ENCODE measurements at places on chromosomes 4 and X.

GRCh38 chrX:56618323-56618722, 54.9 kb downstream of the UBQLN2 start:
- DNase-seq: no peak

- no peak for DNase-seq
Measured at GRCh38 chrX:9619133-9619532, 146.5 kb downstream of the GPR143 start.

GRCh38 chr4:147057611-147058190, 112.0 kb upstream of the TTC29 start:
- no peak for DNase-seq

- no peak for DNase-seq
Measured at GRCh38 chrX:129600981-129601424, 53.8 kb downstream of the APLN start.

GRCh38 chrX:23668335-23668734, 1.0 kb downstream of the PRDX4 start:
- DNase-seq: no peak

- DNase-seq: no peak
Measured at GRCh38 chrX:47595716-47596251, 13.5 kb downstream of the TIMP1 start.

GRCh38 chrX:134375691-134376090, 84.3 kb upstream of the HPRT1 start:
- no peak for DNase-seq

DNA sequence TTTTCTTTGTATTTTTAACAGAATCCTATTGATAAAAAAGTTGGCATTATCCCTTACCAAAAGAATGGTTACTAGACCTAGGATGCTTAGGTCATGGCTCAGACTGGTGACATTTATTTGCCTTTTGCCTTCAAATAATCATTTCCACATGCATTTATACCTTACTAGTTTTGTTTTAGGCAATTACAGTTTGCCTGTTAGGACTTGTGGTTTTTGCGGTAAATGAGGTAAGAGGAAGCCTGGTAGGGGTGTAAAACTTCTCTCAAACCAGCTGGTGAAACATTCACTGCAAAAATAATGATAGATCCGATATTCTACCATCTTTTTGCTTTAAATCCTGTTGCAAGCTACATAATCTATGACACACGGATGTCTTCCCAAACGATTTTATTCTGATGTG, 12.1 kb downstream of the LAMP2 start:
- DNase-seq: no peak

DNA sequence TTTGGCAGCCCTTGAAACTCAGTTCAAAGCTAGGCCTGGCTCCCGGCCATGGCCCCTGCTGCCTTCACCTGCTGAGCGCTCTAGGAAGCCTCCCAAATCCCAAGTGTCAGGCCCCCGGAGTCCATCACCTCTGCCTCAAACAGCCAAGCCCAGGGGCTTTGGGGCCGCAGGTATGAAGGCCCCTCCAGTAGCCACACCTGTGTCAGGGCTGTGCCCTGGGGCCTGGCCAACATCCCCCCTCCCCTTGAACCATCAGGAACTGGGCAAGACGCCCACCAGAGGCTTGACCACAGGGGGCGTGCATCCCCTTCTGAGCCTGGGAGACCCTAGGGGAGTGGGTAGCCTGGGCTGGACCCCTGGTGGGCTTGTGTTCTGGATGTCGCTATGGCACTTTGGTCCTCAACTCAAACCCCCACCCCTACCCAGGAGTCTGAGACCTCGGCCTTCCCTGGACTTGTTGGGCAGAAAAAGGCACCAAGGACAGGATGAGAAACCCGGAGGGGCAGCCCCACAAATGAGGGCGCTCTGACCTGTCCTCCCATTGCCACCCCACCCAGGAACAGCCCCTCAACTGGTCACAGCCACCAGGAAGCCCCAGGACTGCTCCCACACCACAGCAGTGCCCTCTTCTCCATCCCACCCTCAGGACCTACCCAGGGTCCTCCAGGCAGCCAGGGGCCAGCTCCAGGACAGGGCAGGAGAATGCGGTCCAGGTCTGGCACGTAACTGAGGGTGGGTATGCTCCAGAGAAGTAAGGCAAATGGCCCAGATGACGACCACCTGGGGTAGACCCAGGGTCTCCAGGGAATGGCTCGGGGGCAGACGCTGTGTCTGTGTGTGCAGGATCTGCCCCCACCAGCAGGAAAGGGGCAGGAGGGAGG, 4.2 kb upstream of the SLBP start:
- DNase-seq: no peak

- no peak for DNase-seq
Measured at GRCh38 chr4:72938516-72938915, 131.0 kb downstream of the COX18 start.

GRCh38 chrX:9383655-9384054, 81.2 kb upstream of the TBL1X start:
- DNase-seq: no peak

- DNase-seq: no peak
Measured at GRCh38 chr4:184669251-184669650, 19.7 kb downstream of the PRIMPOL start.

- no peak for DNase-seq
Measured at GRCh38 chr4:145884775-145885174, 53.8 kb downstream of the ZNF827 start.

DNA sequence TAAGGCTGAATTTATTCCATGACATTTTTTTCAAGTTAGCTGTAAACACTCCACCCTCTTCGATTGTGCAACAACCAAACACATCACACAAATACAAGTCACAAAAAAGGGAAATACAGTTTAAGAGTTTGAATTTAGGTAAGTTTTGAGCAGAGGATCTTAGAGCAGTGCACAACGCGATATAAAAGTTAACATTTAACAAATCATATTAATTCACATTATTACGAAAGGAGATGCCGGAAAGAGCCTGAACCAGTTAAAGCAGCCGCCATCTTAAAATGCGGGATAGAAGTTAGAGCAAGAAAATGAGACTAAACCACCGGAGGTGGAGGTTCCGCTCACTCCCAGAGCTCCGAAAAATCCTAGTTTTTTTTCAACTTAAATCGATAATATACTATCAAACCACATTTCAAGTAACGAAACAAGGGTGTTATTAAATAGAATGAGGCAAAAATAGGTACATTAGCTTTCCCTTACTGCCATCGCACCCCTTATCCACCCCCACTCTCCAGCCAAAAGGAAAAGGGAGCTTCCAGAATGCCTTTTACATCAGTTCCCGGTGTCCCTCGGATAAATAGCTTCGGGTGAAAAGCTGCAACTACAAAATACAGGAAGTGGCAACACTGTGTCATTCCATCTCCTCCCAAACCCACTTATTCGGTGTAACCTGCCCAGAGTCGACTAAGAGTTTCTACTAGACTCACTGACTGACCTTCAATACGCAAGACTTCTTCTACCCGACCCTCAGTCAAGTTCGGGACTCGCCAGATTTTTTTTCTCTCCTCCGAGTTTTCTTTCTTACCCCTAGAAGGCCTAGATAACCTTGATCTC, 1.9 kb downstream of the UBE2D3 start:
- DNase-seq: peak; percentile 62

GRCh38 chr4:7593646-7594412, 159.1 kb upstream of the PSAPL1 start:
- DNase-seq: no peak

DNA sequence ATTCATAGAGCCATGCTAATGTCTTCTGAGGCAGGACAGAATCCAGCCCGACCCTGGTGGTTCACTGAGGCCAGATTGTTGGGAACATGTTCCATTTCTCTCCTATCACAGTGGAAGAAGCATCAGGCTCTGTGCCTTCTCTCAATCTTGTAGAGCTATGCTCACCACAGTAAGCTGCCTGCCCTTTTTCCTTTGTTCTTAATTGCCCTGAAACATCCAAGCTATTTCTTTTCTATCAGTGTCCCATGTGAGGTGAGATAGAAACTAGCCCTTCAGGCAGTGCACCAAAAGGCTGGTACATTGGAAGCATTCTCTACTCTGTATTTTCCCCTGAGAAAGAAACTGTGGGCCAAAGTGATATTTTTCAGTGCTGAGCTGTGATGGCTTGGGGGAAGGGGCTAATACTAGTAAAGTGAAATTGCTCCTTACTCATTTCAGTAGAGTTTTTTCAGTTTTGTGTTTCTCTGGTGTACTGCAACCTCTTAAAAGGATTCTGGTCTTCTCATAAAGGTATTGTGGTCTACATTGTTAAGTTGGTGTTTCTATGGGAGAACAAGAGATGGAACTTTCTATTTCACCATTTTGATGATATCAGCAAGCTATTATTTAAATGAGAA, 611.2 kb downstream of the RPA4 start:
- no peak for DNase-seq

DNA sequence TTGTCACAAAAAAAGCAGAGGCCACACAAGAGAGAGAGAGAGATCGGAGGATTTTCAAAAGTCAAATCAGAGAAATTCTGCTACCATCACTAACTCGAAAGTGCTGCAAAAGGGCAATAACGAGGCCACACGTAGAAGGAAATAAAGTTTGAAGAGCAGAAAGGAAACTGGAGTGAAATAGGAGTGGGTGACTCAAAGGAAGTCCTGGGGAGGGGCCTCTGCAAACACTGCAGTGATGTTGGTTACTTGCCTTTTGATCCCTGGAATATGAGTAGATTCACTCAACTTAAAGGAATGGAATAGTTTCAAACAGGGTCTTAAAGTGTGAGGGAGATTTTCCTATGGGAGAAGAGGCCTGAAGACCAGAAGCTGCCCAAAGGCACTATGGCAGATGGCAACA, 663.4 kb upstream of the LCORL start:
- no peak for DNase-seq

DNA sequence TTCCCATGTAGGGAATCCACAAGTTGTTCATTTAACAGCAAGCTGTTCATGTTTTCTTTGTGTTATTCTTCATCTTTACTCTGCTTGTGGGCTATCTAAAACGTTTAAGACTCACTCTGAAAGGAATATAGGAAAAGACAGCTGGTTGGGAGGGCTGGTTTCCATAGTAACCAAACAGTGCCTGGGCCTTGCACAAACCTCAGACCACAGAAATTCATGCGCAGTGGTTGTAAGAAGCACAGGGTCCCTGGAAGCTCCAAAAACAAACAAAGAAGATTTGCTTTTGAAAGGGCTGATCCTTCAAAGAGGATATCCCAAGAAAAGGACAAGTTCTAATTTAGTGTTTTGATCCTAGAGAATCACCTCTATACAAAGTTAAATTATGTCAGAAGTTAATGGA, 7.8 kb downstream of the SERTM2 start:
- DNase-seq: peak; percentile 49

- no peak for DNase-seq
Measured at GRCh38 chr4:52907510-52907909, 45.4 kb downstream of the RASL11B start.

DNA sequence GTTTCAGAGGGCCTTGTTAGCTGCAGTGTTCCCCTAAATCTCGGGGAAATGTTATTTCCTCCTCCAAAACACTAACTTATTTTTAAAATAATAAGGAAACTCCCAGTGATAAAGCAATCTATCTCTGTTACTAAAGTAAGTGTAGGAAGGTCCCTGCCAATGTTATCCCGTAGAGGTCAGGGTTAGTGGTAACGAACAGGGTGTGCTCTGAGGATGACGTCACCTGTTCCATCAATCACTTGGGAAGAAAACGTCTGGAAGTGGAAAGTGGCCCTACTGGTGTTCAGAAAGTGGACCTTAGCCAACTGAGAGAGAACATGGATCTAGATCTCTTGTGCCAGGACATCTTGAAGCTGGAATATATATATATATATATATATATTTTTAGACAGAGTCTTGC, 249.5 kb downstream of the BCOR start:
- no peak for DNase-seq

GRCh38 chr4:76363556-76364290, 57.2 kb downstream of the STBD1 start:
- no peak for DNase-seq

DNA sequence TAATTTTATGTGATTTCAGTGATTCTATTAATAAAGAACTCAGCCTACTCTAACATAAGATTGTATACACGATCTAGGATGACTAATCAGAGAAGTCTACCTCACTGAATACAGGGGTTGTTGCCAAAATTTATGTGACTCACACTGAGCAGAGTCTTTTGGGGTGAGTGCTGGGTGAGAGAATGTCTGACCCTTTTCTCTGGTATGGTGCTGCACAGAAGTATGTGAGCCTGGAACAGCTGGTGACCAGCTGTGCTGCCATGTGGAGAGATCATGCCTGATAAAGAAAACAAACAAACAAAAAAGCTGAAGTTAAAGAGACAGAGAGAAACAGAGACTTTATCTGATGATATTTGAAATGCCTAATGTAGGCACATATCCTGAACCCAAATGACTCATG, 618.1 kb upstream of the GRIA3 start:
- DNase-seq: no peak

All from right forelimb (tissue), 1 donor.